ENCODE measurements at places on chromosomes 4 and X.
A peak's percentile ranks its signal among the peaks of the same experiment; 100 is the strongest.

DNA sequence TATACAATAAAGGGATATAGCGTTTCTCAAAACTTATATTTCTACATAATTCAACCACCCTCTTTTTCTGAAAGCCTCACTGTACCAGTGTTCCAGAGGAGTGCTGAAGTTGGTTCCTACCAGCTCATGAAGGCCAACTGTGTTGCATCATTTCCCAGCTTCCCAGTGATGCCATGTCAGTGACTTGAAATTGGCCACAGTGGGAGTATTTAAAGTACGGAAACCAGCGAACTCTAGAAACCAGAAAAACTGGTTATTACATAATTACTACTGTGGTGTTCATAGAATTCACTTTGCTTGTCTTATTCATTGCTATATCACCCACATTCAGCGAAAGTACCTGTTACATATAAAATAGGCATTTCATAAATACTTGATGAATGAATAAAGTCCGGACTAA, 135.4 kb downstream of the GC start:
- DNase-seq, result no peak

- DNase-seq, result no peak
These were observed 106.1 kb downstream of the EFNB1 start for GRCh38 chrX:68934922-68935321.

- no peak for DNase-seq
These were observed 5.8 kb upstream of the GUCY2F start for GRCh38 chrX:109487640-109488039.

- DNase-seq, result peak; percentile 29
These were observed 15.8 kb downstream of the ZCCHC12 start for GRCh38 chrX:118839334-118839958.

DNA sequence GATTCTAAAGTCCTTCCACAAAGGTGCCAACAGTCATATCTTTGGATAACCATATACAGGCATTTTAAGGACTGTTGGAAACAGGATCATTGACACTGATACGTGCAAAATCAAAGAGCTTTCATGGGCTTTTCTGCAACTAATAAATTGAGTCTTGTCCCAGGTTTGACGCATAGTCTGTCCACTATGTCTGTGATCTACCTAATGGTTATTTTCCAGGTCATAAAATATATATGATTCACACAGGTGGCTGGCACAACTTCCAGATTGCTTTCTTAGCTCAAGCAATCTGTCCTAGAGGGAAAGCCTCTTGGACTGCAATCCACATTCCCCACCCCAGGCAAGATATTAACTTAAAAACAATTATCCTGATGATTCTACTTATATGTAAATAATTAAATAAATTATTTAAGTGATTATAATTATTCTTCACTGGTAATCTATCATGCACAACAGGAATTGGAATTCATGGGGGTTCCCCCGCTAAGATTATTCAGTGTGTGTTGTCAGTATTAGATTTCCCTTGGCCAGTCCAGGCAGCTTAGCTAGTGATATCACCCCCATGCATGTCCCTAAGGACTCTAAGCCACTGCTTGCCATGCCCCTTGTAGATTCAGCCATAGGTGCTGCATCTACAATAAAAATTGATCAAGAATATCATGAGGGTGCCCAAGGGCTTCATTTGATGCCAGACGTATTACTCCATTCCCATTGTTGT, 97.8 kb downstream of the TLL1 start:
- DNase-seq, result no peak

- no peak for DNase-seq
These were observed 163.4 kb downstream of the AREG start for GRCh38 chr4:74608151-74608949.

DNA sequence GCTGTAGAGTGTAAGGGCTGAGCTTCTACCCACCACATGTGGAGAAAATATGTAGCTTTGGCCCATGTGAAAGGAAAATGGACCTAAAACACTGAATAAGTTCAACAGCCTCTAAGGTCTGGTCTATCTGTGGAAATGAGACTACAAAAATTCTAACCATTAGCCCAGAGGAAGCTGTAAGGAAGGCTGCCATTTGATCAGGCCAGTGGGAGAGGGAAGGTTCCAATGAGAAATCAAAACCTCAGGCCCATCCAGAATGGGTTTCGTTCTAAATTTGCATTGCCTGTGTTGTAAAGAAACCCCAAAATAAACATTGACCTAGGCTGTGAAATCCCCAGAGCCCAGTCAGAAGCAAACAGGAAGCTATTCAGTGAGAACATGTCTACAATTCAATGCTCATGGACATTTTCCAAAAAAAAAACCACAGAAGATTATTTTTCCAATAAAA, 320.4 kb upstream of the SLC7A11 start:
- no peak for DNase-seq

- DNase-seq, result no peak
These were observed 45.7 kb downstream of the MID1 start for GRCh38 chrX:10574663-10575062.

DNA sequence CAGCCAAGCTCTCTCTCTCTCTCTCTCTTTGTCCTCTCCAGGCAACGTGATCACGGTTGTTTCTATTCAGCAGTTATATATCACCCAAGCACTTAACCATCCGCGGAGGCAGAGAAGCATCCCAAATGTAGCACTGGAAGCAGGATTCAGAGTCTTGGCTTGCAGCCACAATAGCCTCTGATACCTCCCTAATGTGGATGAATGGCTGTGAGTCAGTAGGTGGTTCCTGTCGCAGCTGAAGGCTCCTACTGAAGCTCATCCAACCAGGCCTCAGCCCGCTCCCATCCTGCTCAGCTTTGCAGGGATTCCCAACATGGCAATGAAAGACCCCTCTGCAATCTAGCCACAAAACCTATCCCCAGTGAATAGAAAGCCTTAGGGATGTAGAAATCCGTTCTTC, 5.1 kb downstream of the HS6ST2 start:
- DNase-seq, result no peak

GRCh38 chr4:169099771-169100180, 89.7 kb upstream of the CBR4 start:
- no peak for DNase-seq

- DNase-seq, result no peak
These were observed 81.6 kb downstream of the ZFX start for GRCh38 chrX:24231131-24231540.

DNA sequence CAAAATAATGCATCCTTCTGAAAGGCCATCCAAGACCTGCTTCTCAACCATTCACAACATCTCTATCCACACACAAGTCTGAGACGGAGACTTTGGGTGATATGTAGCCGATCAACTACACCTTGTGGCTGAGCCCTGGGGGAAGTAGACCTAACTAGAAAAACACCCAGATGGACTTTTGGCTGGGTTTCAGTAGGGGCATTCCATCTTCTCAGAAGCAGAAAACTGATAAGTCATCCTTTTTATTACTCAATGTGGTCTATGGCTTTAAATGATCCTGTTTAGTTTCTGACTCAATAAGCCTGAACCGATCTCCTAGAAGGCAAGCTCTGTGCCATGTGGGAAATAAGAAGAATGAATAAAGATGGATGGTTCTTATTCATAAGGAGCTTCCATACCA, 82.5 kb upstream of the AFF2 start:
- no peak for DNase-seq

DNA sequence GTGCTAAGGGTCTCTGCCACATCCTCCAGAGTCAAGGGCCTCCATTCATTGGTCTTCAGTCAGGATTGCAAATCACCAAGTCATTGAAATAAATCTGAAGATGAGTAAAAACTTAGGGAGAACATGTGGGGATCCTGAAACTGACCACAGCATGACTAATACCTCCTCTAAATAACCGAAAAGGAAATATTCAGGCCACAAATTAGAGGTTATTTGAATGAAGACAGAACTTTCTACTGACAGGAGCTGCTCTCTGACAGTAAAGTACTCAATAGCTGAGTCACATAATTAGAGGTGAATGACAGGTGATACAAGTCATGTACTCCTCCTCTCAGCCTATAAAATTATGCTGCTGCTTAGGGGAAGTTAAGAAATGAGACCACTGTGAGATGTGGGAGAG, 240.2 kb upstream of the F9 start:
- DNase-seq, result no peak

DNA sequence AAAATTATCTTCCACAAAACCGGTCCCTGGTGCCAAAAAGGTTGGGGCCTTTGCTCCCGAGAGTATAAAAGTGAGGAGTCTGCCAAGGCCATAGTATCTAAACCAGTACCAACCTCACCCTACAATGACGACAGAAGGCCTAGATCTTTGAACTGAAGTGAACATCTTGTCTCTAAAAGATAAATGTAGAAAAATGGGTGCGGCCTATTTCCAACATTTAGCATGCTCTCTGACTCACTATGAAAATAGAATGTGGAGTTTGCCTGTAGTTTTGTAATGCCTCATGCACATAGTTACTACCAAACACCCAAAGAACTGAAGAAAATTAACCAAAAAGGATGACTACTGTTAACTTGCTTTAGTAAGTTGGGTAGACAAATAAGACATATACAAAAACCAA, 218.4 kb downstream of the SLITRK2 start:
- DNase-seq, result no peak

GRCh38 chrX:147737690-147738089, 174.0 kb upstream of the FMR1 start:
- no peak for DNase-seq

- no peak for DNase-seq
These were observed 25.3 kb downstream of the STEEP1 start for GRCh38 chrX:119539872-119540271.

DNA sequence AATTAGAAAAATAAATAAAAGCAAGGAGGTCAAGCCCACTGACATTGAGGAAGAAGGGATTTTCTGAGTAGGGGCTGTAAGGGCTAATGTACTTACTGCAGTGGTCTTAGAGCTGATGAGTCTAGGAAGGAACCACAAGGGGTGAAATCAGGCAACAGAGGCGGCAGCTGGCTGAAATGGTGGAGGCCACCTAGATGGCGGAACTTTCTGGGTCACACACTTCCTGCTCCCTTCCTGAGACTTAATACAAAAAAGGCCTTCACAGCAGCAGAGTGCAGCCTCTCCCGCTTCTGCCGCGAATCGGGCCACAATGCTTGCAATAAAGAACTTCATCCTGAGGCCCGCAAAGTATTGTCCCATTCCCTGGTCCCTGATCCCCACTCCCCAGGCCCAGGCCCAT, 15.4 kb downstream of the SNX12 start:
- no peak for DNase-seq

DNA sequence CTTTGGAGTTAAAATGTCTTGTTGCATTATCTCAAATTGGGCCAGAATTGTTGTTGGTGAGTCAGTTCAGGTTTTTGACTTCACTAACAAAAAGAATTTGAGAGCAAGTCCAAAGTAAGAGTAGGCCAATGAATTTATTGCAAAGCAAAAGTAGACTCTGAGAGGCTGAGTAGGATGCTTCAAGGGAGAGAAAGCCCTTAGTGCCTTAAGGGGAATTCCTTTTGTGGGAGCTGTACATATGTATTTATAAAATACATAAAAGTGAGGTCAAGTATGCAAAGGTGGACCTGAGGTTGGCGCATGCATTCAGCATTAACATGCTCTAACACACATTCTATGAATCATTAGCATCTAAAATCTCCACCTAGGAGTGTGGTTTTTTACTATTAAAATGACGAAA, 565.4 kb downstream of the GRXCR1 start:
- no peak for DNase-seq

DNA sequence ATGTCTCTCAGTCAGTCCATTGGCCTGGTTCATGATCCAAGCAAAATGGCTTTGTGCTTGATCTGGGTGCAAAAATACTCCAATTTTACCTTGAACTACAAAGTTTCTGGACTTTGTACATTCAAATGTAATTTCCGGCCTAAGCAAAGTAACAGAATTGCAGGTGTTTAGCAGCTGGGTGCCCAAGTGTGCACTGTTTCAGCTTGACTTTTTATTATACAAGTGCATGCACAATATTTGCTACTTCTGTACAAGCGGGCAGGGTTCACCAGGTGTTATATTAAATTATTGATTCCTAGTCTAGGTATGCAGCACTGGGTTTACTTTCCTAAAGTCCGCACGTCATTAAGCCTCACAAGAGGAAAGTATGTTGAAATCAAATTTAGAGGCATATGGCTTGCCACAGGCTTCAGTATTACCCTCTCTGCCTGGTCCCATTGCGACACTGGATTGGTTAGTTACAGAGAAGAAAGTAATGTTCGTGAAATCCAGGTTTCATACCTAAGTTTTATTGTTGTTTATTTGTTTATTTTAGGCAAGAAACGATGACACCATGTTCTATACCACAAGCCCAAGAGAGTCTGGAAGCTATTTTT, 376.9 kb upstream of the CTSO start:
- DNase-seq, result no peak

- peak; percentile 54 for DNase-seq
These were observed 19.5 kb upstream of the NFXL1 start for GRCh38 chr4:47933840-47934239.

DNA sequence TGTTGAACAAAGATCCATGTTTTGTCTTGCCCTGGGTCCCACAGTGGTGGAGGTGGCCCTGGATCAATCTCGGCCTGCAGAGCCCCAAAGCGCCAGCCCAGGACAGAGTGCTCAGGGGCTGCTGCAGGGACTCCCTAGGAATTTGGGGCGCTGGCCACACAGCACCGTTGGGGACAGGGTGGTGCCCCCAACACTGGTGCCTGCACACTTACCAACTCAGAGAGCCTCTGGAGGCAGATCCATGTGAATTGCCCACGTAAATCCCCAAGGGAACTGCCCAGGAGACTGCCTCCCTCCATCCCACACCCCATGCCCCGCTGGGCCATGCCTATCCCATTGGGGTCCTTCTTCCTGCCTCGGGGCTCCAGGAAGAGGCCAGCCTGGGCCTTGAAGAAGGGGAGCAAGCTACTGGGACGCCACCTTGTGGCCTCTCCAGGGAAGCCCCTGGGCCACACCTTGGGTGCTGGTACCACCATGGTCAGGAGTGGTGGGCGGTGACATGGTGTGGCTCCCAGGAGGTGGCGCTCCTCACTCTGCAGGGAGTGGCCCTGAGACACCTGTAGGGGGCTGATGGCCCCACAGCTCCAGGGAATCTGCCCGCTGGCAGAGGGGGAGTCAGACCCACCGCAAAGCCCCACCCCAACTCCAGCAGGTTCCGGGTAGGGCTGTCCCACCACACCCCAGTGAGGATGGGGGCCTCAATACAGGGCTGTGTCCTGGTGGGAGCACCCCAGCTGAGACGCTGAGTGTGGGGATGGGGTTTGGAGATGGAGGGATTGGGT, 22.8 kb downstream of the CFAP99 start:
- DNase-seq, result peak; percentile 52

DNA sequence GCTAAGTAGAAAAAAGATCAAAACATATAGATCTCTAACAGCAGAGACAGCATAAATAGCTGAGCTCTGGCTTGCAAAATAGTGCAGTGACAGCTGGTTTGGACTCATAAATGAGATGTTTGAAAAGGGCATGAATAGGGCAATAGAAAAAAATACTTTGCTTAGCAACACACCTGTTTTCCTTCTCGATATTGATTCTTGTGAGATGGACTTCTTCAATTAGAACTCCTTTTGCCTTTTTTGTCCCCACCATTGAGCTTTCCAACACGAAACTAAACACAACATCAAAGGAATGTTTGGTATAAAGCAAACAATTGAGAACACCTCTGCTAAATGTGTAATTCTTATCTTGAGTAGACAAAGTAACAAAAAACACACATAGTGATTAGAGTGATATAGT, 726.3 kb downstream of the RAPGEF2 start:
- DNase-seq, result no peak

- DNase-seq, result no peak
These were observed 417.1 kb upstream of the MAGEB16 start for GRCh38 chrX:35380808-35381700.

- DNase-seq, result no peak
These were observed 250.0 kb upstream of the NR3C2 start for GRCh38 chr4:148692242-148692641.

Measured in naive thymus-derived CD4-positive, alpha-beta T cell (primary cell).